ENCODE measurements at places on chromosomes 4 and X. TPM values are rescaled to one million over a fixed set of nuclear protein-coding genes. Genes with fewer than 3 reads are reported as not detected.
A peak's percentile ranks its signal among the peaks of the same experiment; 100 is the strongest.

- no peak for DNase-seq
These were observed 49.5 kb upstream of the LNX1 start for GRCh38 chr4:53640576-53641453.

- DNase-seq = no peak
These were observed 98.1 kb upstream of the EGFL6 start for GRCh38 chrX:13471269-13471668.

DNA sequence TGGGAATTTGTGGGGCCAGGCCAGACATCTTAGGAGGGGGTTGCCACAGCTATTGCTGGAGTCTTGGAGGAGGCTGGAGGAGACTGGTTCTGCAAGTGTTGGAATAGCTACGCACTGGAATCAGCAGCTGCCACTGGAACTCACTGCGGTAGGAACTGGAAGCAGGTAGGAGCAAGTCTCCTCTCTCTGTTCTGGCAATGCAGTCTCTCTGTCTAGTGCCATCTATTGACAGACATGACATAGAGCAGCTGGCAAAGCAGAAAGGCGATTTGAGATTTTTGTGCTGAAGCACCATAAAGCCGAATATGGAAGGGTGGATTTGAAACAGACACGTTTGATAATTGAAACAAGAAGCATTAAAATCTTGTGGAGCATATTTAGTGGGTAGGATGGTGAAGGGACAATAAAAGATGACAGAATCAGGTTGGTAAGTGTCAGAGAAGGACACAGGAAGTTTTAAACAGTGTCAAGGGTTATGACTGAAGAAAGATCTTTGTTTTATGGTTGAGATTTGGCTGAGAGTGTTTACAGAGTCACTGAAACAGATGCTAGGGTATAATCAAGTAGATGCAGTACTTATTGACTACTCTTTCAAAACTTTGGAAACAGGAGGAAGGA lies 23.5 kb upstream of the SYNPO2 start:
- peak; percentile 50 for DNase-seq

DNA sequence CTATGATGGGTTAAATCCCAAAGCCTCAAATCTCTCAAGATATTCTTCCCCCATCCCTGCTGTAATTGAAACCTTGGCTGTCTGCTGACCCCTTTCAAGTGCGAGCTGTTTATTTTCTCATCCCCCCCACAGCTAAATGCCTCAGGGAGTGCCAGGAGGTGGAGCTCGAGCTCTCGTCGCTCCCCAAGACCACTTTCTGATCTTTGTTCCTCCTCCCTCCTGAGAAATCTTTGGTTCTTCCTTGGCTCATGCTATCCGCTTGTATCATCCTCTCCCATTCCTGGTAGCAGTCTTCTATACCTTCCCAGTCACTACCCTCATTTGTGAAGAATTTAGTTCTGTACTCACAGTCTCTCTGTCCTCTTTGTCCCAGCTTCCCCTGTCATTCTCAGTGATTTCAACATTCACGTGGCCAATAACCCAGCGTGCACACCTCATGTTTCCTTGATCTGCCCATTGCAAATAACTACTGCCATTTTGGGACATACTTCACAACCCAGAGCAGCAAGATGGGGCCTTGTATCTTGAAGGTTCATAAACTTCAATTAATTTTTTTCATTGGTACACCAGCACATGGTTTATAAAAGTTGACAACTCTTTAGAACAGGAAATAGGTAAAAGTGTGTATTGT lies 9.2 kb upstream of the SLC25A43 start:
- DNase-seq = no peak

GRCh38 chrX:106341823-106342222 lies 173.7 kb downstream of the PWWP3B start:
- DNase-seq = no peak

Gene C1QTNF7
- 2.9 TPM for total RNA-seq

Gene CXCL1
- 6.3 TPM for total RNA-seq

Data from Peyer's patch (tissue), 4 donors.